ENCODE measurements at places on chromosomes 6 and 20. TPM values are rescaled to one million over a fixed set of nuclear protein-coding genes. Genes with fewer than 3 reads are reported as not detected.

Gene BAK1
- 6.7 TPM for total RNA-seq

Gene MUC22
- total RNA-seq = not detected

- DNase-seq = no peak
Measured at GRCh38 chr6:118354641-118355040, 193.5 kb upstream of the PLN start.

GRCh38 chr6:157650261-157650640 lies 172.8 kb upstream of the SNX9 start:
- peak; percentile 45 for DNase-seq

DNA sequence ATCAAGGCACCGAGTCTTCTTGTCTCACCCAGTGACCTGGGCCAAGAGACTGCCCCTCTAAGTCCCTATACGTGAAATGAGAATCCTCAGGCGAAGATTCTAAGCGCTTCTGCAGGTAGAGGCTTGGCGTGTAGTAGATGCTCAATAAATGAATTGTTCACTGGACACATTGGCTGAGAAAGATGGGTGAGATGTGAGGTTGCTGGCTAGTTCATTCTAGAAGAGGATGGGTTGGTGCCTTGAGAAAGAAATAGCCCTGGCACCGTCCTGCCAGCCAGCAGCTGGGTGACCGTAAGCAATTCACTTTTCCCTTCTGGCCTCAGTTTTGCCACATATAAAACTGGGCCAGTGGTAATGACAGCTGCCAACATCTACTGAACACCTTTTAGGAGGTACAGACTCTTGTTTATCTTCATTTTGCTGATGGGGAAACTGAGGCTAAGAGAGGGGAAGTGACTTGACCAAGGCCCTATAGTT lies 1.4 kb downstream of the SRC start:
- DNase-seq = no peak

GRCh38 chr20:54107181-54107580 lies 36.8 kb upstream of the BCAS1 start:
- no peak for DNase-seq

DNA sequence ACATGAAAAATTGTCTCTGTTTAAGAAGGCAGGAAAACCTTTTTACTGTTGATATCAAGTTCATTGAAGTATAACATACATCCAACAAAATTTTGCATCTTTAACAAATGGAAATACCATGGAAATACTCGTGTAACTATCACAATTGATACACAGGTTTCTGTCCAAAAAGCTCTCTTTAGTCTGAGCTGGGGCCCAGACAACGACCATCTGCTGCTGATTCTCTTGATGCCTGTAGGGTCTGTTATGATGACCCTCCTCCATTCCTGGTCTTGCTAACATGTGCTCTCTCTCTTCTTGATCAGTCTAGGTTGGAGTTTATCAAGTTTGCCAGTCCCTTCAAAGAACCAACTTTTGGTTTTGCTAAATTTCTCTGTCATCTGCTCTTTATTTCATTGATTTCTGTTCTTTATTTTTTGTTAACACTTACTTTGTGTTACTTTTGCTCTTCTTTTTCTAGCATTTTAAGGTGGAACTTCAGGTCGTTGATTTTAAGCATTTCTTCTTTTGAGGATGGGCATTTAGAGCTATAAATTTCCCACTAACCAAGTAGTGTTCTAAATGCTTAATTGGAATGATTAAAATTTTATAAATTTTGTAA lies 116.8 kb downstream of the PSMB1 start:
- DNase-seq = no peak

DNA sequence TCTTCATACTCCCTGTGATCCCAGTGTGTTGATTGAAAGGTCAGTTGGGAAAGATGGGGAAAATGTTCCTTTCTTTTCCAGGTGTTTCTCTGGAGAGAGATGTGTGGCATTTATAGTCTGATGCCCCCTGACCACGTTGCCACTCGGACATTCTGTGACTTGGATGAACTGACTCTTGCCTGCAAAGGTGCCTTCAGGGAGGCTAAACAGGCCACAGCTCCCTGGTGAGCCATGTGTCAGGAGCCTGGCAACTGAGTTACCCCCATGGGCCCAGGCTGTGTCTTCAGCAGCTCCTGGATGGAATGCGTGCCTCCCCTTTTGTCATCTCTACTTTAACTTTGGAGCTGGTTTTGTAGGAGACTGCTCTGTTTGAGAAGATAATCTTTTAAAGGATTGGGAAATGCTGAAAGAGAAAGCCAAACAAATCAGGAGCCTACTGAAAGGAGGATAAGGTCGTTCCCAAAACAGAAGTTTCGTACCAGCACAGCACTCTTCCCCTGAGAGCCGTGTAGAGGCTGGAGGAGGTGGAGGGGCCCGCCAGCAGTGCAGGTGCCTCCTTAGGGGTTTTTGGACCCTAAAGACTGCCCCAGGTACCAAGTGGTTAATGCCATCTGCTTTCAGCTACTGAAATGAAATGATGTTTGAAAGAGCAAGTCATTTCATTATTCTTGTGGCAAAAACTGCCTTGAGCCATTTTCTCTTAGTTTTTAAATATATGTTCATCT lies 322.8 kb downstream of the ZFAND3 start:
- DNase-seq = no peak

- no peak for DNase-seq
Measured at GRCh38 chr6:16322666-16323312, 84.4 kb downstream of the GMPR start.

DNA sequence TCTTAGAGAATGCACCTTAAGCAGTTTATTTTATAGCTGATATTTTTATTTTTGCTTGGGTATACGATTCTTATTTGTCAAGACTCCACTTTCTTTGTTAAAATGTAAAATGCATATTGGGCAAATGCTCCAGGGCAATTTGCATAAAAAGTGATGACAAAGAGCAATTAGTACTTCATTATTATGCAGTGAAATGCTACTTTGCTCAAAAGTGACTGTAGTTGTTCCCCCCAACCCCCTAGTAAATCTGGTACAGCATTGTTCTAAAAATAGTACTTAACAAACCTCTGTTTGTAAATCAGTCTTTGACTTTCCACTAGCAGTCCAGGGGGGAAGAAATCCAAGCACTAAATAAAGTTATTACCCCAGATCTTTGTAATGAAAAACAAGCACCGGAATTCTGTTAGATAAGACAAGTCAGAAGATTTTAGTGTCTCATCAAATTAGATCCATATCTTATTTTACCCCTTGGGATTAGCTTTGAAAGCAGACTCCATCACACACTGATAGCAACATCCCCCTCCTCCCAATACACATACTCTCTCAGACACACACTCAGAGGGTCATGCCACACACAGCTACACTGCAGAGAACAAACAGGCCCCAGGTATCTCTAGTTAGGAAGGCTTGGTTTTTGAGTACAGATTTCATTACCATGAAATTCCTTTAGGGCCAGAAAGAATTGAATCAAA lies 32.9 kb upstream of the BACH2 start:
- no peak for DNase-seq
